ENCODE measurements at places on chromosomes 6 and 20. TPM values are rescaled to one million over a fixed set of nuclear protein-coding genes. Genes with fewer than 3 reads are reported as not detected.

Gene CST2
- not detected for total RNA-seq

Gene TRIM15
- total RNA-seq = not detected

Gene PREX1
- total RNA-seq = 99.2 TPM

Gene ULBP1
- 0.13 TPM for total RNA-seq

Gene NCOA6
- total RNA-seq = 29.5 TPM

Gene RIN2
- total RNA-seq = 0.89 TPM

Gene TGM3
- total RNA-seq = not detected

Gene SERPINB1
- 50.7 TPM for total RNA-seq

Gene FHL5
- not detected for total RNA-seq

Gene CD24
- 0.98 TPM for total RNA-seq

Gene ARHGAP40
- total RNA-seq = not detected

Gene TULP1
- total RNA-seq = not detected

Gene ZNF311
- total RNA-seq = 0.61 TPM

Gene DHX16
- total RNA-seq = 46.2 TPM

Gene PNISR
- total RNA-seq = 250 TPM

Gene GPR6
- not detected for total RNA-seq

Gene SMOC2
- total RNA-seq = 0.06 TPM

Gene SPAG4
- total RNA-seq = 12.6 TPM

Gene HBS1L
- 68.4 TPM for total RNA-seq

Gene ANKRD6
- total RNA-seq = 3.0 TPM

Gene OPRL1
- 1.5 TPM for total RNA-seq

Gene DYNLT2
- total RNA-seq = 3.1 TPM

Gene SNPH
- 19.3 TPM for total RNA-seq

Gene KCNQ2
- total RNA-seq = 0.49 TPM

Gene TTBK1
- not detected for total RNA-seq

Gene GPR63
- total RNA-seq = 0.67 TPM

Gene KCNK16
- total RNA-seq = not detected

Gene ANKS1A
- total RNA-seq = 11.7 TPM

Gene EPHA7
- not detected for total RNA-seq

Gene NKX2-4
- total RNA-seq = not detected

Gene CALHM4
- not detected for total RNA-seq

Gene RAET1L
- not detected for total RNA-seq

Gene LY6G6D
- total RNA-seq = not detected

Gene GHRH
- not detected for total RNA-seq

Gene HSPA12B
- 0.12 TPM for total RNA-seq

Gene MATN4
- total RNA-seq = not detected

Gene TFAP2A
- total RNA-seq = 0.15 TPM

Gene HLA-DQA1
- 25.8 TPM for total RNA-seq

Gene SIRPB1
- total RNA-seq = 3.1 TPM

Gene F13A1
- 0.18 TPM for total RNA-seq

Gene OLIG3
- not detected for total RNA-seq

Gene HCRTR2
- not detected for total RNA-seq

Gene ADGB
- total RNA-seq = not detected

Gene COL20A1
- not detected for total RNA-seq

Gene BFSP1
- 0.49 TPM for total RNA-seq

Gene LRRC73
- 0.95 TPM for total RNA-seq

Gene AP5S1
- 14.4 TPM for total RNA-seq

Gene FAM8A1
- 19.1 TPM for total RNA-seq
